Dermis microvascular lymphatic vessel endothelial cell (primary cell): ENCODE measurements at places on chromosomes 13 and 19. TPM values are rescaled to one million over a fixed set of nuclear protein-coding genes. Genes with fewer than 3 reads are reported as not detected.

DNA sequence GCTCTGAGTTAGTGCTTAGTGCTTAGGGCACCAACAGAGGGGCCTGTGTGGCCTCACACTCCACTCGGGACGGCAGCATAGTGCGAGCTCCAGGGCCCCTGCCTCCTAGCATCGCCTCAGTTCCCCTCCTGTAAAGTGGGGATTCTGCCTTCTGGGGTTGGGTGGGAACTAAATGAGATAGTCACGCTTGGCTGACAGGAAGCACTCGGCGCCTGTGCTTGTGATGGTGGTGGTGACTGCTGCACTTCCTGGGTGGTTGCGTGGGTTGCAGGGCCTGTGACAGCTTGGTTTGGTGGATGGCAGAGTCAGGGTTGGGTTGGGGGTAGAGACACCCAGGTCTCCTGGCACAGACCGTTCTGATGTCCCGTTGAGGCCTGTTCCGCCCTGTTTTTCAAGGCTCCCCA, 7.7 kb downstream of the PLEKHF1 start:
- no peak for DNase-seq

DNA sequence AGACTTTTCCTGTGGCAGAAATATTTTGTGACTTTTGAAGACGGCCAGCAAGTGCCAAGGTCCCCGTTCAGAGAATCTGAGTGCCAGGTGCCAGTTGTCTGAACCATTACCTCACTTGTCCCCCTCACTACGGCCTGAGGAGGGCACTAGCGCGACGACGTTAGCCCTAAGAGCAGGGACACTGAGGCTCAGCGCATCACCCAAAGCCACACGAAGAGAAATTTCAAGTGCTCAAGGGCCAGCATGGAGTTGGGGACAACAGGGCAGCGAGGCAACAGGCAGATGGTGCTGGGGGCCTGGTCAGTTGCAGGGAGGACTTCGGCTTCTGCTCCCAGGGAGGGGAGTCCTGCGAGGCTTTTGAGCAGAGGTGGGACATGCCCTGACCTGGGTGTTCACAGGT, 9.5 kb upstream of the TYK2 start:
- peak; percentile 26 for DNase-seq

GRCh38 chr13:110929104-110929777, 14.4 kb upstream of the ANKRD10 start:
- DNase-seq = no peak

GRCh38 chr13:29315847-29316246, 279.6 kb downstream of the SLC7A1 start:
- DNase-seq = no peak

LYPD5 gene
- total RNA-seq = 0.13 and 0.39 TPM in 2 replicates
